HT1080 (cell line): ENCODE measurements at places on chromosomes 2 and 18. TPM values are rescaled to one million over a fixed set of nuclear protein-coding genes. Genes with fewer than 3 reads are reported as not detected.

DNA sequence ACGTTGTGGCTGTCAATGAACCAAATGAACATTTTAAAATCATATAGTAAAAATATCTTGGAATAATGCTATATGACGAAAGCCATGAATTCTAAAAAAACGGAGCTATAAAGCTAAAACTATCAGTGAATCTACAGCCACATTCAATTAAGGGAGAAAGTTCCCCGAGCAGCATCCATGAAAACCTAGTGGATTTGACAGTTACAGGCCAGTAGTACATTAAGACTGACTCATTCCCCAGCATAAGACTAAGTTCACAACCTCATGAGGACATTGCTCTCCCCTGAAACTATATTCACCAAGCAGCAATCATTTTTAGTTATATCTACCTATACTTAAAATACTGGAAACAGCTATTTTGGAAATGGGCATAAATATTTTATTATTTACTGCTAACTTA lies 36.6 kb downstream of the KIDINS220 start:
- DNase-seq = no peak

GRCh38 chr2:319059-319600 lies 31.2 kb upstream of the ALKAL2 start:
- no peak for DNase-seq

GRCh38 chr18:54004828-54005227 lies 219.6 kb downstream of the MBD2 start:
- DNase-seq = peak; percentile 51

CD302 gene
- 2.6 and 4.9 TPM in 2 replicates for total RNA-seq

IHH gene
- total RNA-seq = not detected in 2 replicates

CCDC85A gene
- 0.19 TPM in 1 of 2 replicates, not detected in the other for total RNA-seq

DSG4 gene
- total RNA-seq = not detected in 2 replicates

DNA sequence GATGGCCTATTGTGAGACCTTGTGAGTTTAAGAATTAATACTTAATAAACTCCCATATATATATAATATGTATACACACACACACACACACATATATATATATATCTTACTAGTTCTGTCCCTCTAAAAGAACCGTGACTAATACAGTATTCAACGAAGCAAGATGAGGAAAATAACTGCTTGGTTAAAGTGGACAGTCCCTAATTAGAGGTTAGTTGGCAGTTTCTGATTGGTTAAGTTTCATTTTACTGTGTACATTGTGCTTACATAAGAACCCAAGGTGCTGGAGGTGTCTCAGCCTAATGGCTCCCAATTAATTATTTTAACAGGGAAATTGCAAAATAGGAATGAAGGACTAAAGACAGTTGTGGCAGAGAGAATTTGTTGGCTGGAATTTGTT lies 132.1 kb downstream of the STRN start:
- no peak for DNase-seq

DNA sequence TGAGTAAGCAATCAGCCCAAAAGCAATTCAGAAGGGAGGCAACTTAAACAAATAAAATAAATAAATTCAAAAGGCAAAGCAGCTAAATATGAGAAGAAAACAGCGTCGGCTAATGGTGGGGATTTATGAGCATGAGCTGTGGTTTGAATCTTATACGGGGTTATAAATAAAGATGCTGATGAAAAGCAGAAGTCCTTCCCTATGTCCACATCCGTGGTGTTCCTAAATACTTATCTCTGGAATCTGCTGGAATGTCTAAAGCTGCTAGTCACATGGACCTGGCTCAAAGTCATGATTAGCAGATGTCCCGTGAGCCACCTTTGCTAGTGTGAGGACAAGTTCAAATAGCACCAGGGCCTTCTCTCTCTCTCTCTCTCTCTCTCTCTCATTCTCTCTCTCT lies 33.8 kb downstream of the SMIM21 start:
- DNase-seq = no peak

MAP3K19 gene
- total RNA-seq = not detected in 2 replicates

SLC16A14 gene
- not detected in 2 replicates for total RNA-seq

GRCh38 chr2:131056204-131056931 lies 36.9 kb downstream of the FAM168B start:
- DNase-seq = no peak

STPG4 gene
- total RNA-seq = 0.10 and 0.70 TPM in 2 replicates

ZNF804A gene
- total RNA-seq = 0.55 and 0.63 TPM in 2 replicates

HEATR5B gene
- 9.0 and 12.5 TPM in 2 replicates for total RNA-seq

TCF7L1 gene
- 0.10 and 0.16 TPM in 2 replicates for total RNA-seq

DNA sequence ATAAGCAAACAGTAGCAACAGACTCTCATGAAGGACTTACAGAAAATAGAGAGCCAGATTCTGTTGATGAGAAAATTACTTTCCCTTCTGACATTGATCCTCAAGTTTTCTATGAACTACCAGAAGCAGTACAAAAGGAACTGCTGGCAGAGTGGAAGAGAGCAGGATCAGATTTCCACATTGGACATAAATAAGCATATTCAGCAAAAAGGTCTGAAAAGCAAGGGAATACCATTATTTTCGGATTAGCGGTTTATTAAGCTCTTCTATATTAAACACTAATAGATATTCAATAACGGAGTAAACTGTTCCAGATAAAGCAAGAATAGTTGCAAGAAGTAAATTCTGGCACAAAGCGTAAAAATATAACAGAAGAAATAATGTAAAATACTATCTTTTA lies 25.0 kb downstream of the POLI start:
- DNase-seq = no peak

DNA sequence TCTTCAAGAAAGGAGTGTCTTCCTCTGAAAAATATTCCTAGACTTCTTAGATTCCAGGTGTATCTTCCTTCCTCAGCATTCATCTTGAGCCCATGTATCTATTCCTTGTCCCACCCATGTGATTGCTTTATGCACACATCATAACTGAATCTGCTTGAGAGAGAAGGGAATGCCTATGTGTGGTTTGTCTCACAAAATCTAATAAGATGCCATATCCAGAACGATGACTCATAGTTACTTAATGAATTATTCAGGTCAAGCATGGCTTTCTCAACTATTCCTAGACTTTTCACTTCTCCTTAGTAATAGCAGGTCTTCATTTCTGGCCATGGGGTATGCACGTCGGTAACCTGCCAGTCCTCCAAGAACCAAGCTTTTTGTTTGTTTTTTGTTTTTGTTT lies 121.8 kb downstream of the SETBP1 start:
- DNase-seq = no peak

DYNAP gene
- total RNA-seq = 0.03 TPM in 1 of 2 replicates, not detected in the other

- DNase-seq = peak; percentile 71
These were observed 62.5 kb downstream of the CDH2 start for GRCh38 chr18:28114472-28114871.

CAPN13 gene
- not detected in 2 replicates for total RNA-seq

GRCh38 chr2:61619561-61619960 lies 81.4 kb upstream of the XPO1 start:
- no peak for DNase-seq

DNA sequence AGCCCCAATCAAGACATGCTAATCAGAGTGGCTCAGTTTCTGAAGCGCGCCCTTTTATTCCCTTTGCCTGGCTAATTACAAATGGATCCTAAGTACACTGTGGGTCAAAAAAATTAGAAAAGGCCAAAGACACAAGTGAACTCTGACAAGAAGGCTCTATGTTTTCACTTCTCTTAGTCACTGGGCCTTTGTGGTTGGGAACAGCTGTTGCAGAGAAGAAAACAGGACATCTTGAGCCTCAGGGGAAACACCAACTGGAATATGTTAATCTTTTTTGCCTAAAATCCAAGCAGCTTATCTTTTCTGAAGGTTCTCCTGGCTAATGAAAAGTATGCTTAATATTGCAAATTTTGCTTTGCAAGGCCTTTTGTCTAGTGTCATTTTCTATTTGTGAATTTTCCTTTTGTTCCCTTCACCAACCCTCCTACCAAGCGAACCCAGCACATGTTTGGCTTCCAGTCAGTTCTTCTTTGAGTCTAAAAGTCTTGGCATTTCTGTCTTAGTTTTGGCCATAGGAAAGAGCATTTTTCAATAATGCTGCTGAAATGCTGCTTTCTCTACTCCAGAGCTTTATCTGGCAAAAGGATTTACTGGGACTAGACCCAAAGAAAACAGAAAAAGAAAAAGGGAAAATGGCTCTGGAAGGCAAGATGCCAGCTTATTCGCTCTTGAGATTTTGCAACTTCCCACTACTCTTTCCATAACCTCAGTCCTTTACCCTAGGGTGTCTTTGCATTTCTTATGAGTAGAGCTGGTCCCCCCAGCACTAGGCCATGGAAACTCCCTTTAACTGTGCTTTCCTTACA lies 440.2 kb upstream of the ST6GAL2 start:
- DNase-seq = no peak
